CD8-positive, alpha-beta T cell (primary cell): ENCODE measurements at places on chromosomes 1 and 21.

GRCh38 chr1:177206831-177207355 is 36.1 kb downstream of the BRINP2 start:
- DNase-seq: no peak

DNA sequence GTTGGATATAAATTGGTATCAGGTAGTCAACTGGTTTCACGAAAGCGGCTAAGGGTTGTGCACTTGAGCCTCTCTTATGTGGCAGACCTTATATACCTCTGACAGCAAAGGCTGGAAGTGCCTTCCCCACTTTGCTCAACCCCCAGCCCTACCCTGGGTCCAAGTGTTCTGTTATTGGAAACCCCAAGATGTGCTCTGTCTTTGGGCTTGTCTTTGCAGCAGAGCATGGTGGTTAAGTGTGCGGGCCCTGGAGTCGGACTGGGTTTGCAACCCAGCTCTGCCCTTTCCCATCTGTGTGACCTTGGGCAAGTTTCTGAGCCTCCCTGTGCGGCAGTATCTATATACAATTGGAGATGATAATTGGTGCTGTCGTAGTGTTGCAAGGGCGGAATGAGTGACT is 11.2 kb upstream of the IL10 start:
- DNase-seq: no peak

DNA sequence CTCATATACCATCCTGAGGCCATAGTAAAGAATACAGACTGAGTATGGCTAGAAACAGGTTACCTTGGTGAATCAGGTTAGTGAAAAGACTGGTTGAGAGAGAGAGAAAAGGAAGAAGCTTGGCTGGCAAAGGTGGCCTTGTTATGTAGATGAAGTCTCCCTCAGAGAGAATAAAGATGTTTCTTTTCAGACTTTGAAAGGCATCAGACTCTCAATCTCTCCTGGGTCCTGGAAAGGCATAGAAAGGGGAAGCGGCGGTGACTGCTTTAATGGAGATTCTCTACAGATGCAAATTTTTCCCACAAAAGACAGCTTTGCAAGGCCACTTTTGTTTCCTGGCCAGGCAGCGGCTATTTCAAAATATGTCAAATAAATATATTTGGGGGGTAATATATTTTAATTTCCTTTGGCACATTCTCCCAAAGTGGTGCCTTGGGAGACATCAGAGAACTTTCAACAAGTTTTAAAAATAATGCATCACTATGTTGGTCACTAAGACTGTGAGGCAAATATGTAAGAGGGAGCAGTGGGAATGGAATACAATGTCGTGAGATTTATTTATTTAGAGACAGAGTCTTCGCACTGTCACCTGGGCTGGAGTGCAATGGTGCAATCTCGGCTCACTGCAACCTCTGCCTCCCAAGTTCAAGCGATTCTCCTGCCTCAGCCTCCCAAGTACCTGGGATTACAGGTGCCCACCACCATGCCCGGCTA is 46.1 kb downstream of the NPHS2 start:
- DNase-seq: no peak

DNA sequence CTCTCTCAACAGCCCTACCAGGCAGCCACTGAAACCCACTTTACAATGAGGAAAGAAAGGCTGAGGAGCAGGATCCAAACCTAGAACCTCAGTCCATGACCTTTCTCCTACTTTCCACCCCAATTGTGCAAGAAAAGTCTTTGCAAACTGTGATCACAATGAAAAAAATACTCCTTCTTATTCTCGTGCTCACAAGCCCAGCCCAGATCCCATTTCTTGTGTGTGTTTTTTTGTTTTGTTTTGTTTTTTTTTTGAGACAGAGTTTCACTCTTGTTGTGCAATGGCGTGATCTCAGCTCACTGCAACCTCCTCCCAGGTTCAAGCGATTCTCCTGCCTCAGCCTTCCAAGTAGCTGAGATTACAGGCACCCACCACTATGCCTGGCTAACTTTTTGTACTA is 97.7 kb downstream of the CRYAA start:
- no peak for DNase-seq

- DNase-seq: no peak
Observed at GRCh38 chr1:19780267-19780877, 19.3 kb downstream of the TMCO4 start.
